ENCODE measurements at places on chromosomes 1 and 21.

GRCh38 chr1:78304341-78304740 lies 186.4 kb upstream of the PTGFR start:
- no peak for DNase-seq

- DNase-seq, result no peak
Measured at GRCh38 chr1:24424207-24424606, 8.6 kb downstream of the NIPAL3 start.

DNA sequence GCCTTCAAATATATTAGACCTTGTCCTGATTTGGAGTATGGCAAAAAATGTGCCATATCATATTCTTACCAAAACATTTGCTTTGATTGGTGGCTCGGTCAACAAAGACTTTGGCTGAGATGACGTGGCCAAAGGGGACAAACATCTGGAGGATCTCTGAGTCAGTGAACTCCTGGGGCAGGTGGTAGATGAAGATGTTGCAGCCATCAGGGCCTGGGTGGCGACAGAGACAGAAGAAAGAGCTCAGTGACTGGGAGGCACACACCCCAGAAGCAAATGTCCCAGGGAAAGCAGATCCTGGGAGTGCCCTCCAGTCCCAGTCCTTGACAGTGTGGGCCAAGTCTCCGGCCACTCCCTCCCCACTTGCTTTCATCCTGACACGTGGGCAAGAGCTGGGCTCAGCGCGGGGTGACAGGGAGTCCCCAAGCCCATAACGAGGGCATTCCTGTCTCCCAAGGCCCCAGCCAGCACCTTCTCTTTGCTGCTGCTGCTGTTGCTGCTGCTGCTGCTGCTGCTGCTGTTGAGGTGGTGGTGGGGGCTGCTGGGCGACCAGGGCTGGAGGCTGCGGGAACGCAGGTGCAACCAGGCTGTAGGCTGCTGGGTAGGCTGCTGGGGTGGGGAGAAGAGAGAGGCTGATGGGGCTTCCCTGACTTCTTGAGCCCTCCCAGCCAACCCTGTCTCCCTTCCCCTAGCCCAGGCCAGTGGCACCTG lies 10.7 kb downstream of the CELF3 start:
- DNase-seq, result no peak

DNA sequence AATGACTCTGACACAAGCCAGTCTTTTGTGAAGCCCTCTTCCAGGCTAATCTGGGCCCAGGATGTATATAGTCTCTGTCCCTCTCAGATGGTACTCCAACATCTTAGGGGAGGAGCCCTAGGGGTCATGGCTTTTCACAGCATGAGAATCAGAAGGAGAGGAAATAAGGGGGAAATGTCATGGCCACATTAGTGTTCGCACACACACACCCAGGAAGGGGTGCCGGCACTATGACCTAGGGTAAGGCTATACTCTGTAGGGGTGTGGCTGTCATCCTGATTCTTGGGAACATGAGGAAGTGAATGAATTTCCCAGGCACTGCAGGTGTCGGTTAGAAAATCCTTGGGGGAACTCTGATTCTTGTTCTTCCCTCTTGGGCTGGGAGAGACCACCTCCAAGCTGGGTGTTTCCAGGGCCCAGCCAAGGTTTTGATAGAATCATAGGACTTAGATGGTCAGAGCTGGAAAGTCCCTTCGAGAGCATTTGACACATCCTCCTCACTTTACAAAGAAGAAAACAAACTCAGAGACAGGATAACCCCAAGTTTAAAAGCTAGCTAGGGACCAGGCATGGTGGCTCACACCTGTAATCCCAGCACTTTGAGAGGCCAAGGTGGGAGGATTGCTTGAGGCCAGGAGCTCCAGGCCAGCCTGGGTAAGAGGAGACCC lies 22.0 kb downstream of the GFI1 start:
- no peak for DNase-seq

DNA sequence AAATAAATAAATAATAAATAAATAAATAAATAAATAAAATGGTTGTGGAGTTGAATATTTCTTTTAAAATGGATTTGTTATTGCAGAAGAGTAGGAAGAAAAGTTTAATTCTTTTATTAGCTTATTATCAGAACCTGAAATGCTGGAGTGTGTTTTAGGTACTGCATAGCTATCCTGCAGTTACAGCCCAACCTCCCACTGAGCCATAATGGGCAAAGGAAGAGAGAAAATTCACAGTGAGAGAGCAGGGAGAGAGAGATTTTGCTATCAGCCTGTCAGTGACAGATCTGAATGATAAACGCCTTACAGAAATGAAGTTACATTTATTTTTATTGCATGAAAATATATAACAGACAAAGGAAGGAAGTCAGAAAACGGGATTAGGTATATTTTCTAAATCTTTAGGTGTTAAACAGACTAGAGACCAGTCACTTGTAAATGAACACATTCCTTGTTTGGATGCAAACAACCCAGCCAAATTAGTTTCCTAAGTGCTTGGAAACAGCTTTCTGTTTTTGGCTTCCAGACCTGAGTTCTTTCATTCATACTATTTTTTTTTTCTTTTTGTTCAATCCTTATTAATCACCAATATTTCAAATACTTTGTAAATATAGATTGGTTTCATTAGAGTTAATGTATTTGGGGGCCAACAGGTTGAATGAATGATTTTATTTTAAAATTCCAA lies 425.3 kb downstream of the USP25 start:
- DNase-seq, result no peak

- DNase-seq, result peak; percentile 88
Measured at GRCh38 chr21:45136927-45137611, 62.7 kb downstream of the ADARB1 start.

- no peak for DNase-seq
Measured at GRCh38 chr1:40312238-40313205, 4.6 kb downstream of the COL9A2 start.

GRCh38 chr1:184805667-184806295 lies 51.1 kb upstream of the EDEM3 start:
- DNase-seq, result peak; percentile 70

DNA sequence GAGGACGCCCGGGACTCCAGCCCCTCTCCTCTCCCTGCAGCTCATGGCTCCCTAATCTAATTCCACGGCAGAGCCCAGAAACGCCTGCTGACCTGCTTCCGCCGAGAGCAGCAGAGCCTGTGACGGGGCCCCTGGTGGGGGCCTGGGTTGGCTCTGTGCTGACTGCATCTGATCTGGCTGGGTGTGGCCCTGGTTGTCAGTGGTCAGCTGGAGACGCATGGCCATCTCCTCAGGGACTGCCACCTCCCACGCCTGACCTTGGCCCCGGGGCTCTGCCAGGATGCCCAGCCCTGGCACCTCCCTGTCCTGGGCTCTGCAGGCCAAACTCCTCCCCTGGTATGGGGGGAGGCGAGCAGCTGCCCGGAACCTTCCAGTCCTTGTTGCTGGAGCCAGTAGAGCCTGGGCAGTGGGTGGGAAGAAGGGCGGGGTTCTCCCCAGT lies 1.1 kb upstream of the PLCH2 start:
- no peak for DNase-seq

DNA sequence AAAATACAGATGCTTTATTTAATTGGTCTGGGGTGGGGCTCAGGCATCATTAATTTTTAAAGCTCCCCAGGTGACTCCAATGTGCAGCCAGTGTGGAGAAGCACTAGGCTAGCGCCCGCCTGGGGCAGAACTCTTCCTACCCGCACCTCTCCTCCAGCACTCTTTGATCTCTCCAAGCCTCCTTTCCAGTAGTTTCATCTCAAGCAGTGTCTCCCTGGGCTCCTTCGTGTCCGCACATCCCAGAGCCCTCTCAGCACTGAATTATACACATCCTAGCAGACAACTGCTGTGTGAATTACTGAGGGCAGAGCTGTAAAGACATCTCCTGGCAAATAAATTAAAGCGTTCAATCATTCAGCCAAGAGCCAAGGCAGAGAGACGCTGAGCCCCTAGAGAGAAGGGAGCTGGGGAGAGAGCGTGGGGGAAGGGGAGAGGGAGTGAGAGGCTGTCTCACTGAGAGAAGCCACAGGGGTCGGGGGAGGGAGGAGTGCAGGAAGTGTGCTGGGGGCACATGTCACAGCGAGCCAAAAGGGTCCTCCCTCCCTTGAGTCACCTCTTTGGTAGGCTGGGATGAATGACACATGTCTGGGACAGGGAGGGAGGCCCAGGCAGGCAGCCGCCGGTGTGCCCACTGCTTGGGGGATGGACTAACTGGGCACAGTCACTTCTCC lies 21.0 kb upstream of the PARP1 start:
- DNase-seq, result no peak

GRCh38 chr1:58982259-58982998 lies 198.6 kb upstream of the JUN start:
- no peak for DNase-seq

DNA sequence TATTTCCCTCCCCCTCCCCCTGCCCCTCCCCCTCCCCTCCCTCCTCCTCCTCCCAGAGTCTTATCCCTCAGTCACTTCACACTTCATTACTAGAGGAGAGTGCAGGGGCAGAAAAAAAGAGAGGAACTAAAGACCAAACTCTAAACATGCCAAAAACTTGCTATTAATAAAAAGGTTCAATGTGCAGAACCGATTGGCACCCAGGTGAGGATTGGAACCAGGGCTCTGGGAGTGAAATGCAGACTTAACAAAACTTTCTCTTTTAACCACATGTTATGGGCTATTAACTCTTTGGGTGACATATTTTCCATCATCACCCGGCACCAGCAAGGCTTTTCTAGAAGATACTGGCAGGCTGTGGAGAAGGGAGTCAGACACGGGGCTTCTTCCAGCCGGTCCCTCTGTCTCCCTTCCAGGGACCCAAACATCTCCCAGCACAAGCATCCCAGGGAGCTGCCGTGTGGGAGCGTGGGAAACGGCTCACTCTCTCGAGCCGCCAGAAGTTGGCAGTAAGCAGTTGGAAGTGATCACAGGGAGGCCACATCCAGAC lies 13.6 kb downstream of the NID1 start:
- DNase-seq, result no peak

GRCh38 chr1:51941528-51941927 lies 49.0 kb downstream of the RAB3B start:
- DNase-seq, result no peak

GRCh38 chr1:27960762-27961645 lies 1.2 kb downstream of the XKR8 start:
- DNase-seq, result no peak

GRCh38 chr1:1144843-1145546 lies 28.7 kb upstream of the TTLL10 start:
- DNase-seq, result no peak

GRCh38 chr1:68908316-68908715 lies 411.4 kb upstream of the DEPDC1 start:
- no peak for DNase-seq

- no peak for DNase-seq
Measured at GRCh38 chr1:31368611-31369107, 4.2 kb downstream of the FABP3 start.

- no peak for DNase-seq
Measured at GRCh38 chr1:19797827-19798226, 1.9 kb downstream of the TMCO4 start.

GRCh38 chr21:26032263-26032662 lies 138.3 kb downstream of the APP start:
- no peak for DNase-seq

- no peak for DNase-seq
Measured at GRCh38 chr1:35505911-35506798, 51.0 kb downstream of the KIAA0319L start.

DNA sequence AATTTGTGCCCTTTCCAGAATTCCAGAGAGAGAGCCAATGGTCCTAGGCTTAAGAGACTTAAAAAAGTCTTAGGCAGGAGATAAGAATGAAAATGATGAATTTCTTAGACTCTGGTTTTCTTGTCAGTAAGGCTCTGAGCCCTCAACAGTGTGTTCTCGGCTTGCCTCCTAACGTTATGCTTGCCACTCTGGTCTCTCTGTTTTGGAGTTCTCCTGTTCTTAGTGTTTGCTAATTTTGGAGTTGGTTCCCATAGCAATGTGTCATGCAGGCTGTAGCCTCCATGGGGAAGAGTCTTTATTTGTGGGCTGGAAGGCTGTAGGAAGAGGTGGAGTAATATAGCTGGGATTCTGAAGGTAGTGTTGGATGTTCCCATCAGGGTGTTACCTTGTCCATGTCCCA lies 19.9 kb downstream of the TBX19 start:
- DNase-seq, result no peak

DNA sequence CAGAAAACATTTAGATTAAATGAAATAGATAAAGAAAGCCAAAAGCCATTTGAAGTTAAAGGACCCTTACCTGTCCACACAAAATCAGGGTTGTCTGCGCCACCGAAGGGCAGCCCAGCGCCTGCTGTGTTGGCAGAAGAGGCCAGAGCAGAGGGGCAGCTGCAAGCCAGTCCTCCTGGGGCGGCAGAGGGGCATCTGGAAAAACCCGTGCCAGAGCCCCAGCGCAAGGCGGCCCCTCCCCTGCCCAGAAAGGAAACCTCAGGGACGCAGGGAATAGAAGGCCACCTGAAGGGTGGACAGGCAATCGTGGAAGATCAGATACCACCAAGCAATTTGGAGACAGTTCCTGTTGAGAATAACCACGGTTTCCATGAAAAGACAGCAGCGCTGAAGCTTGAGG lies 10.7 kb downstream of the NDUFV3 start:
- no peak for DNase-seq

- DNase-seq, result no peak
Measured at GRCh38 chr1:66938613-66939012, 13.8 kb downstream of the MIER1 start.

- DNase-seq, result no peak
Measured at GRCh38 chr1:89799495-89799894, 21.3 kb upstream of the LRRC8D start.

- DNase-seq, result no peak
Measured at GRCh38 chr1:181083842-181084605, 4.5 kb upstream of the IER5 start.

- DNase-seq, result no peak
Measured at GRCh38 chr1:93426181-93426580, 21.7 kb upstream of the FNBP1L start.

GRCh38 chr21:24179110-24179509 lies 1428.2 kb downstream of the MRPL39 start:
- DNase-seq, result no peak

DNA sequence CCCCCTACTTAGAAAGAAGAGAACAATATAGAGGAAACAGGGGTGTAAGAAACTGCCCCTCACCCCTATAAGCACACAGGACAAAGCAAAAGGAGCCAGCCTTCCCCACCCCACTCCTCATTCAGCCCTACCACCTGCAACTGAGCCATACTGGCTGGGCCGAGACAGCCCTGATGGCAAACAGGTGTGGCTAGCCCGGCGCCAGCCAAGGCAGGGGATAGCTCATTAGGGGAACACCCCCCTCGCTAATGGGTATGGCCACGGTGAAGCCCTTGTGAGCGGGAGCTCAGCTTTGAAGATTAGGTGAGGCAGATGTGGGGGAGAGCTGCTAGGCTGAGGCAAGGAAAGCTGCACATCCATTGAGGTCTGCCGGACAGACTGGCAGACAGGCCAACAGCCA lies 65.5 kb downstream of the ERI3 start:
- no peak for DNase-seq

DNA sequence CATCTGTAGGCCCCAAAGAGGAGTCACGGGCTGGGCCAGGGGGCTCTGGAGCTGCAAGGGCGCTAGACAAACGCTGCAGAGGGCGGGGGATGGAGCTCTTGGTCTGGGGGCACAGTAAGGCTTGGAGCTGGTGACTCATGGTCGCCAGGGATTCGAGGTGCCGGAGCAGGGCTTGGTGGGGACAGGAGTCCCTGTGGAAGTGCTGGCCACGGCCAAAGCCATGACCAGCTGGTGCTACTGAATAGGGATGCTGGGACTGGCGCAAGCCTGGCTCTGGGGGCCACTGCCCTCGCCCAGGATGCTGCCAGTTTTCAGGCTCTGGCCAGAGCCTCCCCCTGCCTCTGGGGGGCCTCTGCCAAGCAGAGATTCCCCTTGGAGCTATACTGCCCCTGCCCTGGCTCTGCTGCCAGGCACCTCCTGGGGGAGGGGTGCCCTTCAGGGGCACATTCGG lies 25.2 kb downstream of the SPOCD1 start:
- no peak for DNase-seq

All from posterior cingulate gyrus (tissue), 11 donors.